Stimulated activated CD8-positive, alpha-beta memory T cell treated with anti-CD3 and anti-CD28 coated beads, Interleukin-4, amount 100 ng/mL, for 4 hours (primary cell): ENCODE measurements at places on chromosomes 4 and X.

GRCh38 chr4:16418814-16419213 lies 192.5 kb upstream of the TAPT1 start:
- DNase-seq, result no peak

DNA sequence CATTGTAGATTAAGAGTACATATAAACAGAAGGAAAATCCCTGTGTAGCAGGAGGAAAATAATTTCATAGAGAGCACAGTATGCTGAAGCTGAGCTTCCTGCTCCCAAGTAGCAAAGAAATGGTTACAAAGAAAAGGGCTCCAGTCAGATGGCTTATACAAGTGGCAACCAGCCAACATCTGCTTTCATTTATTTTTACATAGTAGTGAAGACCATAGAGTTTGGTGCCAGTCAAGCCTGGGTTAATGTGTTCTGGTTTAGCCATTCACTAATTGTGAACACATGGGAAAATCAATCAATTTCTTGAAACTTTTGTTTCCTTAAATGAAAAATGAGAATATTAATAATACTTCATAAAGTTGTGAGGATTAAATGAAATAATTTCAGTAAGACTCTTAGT lies 111.3 kb upstream of the ELOVL6 start:
- no peak for DNase-seq

DNA sequence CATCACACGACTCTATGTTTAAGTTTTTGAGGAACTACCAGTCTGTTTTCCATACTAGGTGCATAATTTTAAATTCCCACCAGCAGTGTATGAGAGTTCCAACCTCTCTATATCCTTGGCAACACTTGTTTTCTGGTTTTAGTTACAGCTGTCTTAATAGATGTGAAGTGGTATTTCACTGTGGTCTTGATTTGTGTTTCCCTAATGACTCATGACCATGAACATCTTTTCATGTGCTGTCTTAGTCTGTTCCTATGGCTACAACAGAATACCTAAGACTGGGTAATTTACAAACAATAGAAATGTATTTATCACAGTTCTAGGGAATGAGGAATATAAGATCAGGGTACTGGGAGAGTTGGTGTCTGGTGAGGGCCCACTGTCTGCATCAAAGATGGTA lies 51.5 kb upstream of the GPR78 start:
- DNase-seq, result no peak

DNA sequence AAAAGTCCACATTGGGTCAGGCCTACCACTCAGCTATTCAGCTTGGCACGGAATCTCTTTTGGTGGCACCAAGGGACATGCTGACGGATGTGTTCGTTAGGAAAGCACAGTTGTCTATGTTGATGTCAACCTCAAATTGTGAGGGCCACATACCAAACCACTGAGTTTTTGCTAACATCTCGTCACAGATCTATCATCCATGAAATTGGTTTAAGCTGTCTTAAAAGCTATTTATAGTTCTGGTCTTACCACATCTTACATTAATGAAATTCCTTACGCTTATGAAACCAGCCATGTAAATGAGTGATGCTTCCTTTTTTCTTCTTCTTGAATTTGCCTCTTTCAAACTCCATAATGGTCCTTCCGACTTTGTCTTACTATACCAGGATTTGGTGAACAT lies 101.5 kb downstream of the MGST2 start:
- no peak for DNase-seq

DNA sequence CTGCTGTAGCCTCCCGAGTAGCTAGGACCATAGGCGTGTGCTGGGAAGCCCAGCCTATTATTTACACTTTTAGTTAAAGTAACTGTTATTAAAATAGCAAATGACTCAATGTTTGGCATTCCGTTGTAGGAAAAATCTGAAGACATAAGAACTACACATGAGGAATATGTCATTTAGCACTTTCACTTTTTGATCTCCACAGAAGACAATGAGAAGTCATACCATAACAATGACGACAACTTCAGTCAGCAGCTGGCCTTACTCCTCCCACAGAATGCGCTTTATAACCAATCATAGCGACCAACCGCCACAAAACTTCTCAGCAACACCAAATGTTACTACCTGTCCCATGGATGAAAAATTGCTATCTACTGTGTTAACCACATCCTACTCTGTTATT lies 6.7 kb downstream of the GPR34 start:
- no peak for DNase-seq

DNA sequence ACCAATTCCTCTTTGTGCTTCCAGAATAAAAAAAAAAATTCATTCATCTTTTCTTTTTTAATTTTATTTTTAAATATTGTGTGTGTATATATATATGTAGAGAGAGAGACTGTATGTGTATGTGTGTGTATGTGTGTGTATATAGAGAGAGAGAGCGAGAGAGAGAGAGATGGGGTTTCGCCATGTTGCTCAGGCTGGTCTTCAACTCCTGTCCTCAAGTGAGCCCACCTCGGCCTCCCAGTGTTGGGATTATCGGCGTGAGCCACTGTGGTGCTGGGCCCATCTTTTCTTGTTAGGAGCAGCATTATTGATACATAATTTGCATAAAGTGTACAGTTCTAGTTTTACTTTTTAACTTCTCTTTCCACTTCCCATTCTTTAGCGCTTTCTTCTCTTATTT lies 33.6 kb downstream of the KDM6A start:
- no peak for DNase-seq

GRCh38 chr4:78845472-78845871 lies 69.3 kb downstream of the BMP2K start:
- no peak for DNase-seq

- no peak for DNase-seq
Observed at GRCh38 chr4:24007860-24008261, 118.0 kb upstream of the PPARGC1A start.

- DNase-seq, result no peak
Observed at GRCh38 chrX:110268886-110269285, 49.0 kb downstream of the AMMECR1 start.

GRCh38 chr4:86496094-86497080 lies 97.7 kb upstream of the PTPN13 start:
- no peak for DNase-seq

DNA sequence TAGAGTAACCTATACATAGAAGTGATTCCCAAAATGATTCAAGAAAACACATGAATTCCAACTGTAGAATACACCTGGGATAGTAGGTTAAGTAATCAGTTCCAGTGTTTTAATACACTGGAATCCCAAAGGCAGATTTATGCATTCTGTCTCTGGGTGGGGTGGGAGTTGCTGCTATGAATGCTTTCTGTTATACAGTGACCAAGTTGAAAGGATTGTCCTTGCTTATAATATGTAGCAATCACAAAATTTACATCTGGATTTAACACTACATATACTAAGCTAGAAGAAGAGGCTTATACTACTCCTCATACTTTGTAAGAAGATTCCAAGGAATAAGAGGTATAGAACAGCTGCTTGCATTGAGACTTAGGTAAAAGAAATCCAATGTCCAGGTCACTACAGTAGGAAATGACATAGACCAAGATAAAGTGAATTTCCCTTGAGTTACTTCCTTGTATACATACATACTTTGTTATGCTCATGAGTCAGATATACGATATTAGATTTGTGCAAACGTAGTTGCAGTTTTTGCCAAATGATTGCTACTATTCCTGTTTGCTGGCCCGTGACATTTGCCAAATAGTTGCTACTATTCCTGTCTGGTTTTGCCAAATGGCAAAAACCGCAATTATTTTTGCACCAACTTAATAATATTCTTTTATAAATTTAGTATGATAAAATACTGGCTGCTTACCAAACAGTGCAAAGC lies 210.5 kb upstream of the DIAPH2 start:
- no peak for DNase-seq

DNA sequence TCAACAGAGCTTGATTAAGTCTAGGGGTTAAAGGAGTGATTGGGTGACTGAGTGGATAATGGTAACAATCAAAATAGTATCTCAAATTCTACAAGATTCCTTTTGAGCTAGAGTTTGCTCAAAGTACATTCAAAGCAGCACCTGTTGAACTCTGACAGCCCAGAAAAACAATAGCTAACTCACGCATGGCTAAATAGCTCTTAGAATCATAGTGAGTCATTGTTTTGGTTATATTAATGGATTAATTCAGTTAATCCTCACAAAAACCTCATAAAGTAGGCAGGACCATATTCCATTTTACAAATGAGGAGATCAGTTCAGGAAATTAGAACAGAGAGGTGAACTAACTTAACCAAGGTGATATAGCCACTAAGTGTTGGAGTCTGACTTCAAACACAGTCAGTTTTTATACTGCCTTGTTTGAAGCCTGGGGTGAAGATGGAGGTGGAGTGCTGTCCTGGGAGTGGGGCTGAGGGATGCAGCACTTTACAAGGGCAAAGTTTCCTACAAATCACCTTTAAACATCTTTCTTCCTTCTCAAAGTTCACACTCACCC lies 35.9 kb upstream of the PPM1K start:
- DNase-seq, result no peak

DNA sequence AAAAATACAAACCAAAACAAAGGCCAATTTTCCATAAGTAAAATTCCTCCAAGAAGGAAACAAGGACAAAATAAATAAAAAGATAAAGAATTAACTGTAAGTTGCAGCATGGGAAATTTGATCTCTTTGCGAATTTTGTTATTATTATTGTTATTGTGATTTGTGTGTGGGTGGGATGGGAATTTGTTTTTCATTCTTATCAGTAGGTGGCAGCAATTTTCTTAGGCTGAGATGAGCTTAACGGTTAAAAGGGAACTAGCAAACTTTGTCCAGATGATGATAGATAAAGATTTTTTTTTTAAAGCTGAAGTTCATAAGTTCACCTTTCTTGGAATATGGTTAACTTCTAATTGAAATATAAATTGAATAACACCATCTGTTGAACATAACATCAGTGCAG lies 83.2 kb upstream of the IL1RAPL2 start:
- DNase-seq, result no peak

- no peak for DNase-seq
Observed at GRCh38 chr4:8201321-8201781, 2.3 kb downstream of the SH3TC1 start.

- no peak for DNase-seq
Observed at GRCh38 chr4:70754990-70755688, 33.4 kb downstream of the RUFY3 start.

- DNase-seq, result no peak
Observed at GRCh38 chr4:148057516-148057915, 325.6 kb downstream of the ARHGAP10 start.

GRCh38 chr4:115323106-115323707 lies 209.8 kb upstream of the NDST4 start:
- no peak for DNase-seq

DNA sequence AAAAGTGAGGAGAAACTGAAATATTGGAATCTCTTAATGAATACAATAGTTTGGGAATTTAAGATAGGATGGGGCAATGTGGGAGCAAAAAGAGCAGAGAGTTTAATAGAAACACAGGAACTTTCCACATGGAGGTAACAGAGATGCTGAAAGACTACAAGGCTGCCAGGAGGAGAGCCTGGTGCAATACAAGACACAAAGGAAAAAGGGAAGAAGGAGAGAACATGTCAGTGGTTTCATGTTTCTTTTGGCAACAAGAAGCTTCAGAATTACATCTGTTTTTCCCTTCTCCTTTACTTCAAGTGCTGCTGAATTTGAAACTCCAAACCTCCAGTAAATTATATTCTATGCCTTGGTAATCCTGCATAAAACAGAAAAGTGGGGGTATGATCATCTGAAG lies 474.3 kb downstream of the FAT4 start:
- no peak for DNase-seq

DNA sequence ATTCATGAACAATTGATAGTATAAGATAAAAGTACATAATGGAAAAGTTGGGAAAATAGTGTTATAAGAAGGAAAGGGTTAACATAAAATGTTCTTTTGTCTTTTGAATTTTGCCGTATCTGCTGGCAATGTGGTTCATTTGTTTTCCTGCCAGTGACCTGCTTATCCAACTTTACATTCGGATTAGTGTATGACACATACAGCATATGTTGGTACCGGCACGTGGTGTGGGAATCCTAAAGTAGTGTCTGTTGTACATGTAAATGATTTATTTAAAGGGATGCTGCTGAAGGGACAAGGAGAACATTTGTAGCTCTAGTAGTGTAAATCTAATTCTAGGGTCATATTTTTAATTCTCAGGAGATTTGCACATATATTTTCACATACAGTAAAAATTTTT lies 11.5 kb downstream of the RAB9A start:
- DNase-seq, result no peak

- no peak for DNase-seq
Observed at GRCh38 chr4:163732473-163732872, 238.0 kb downstream of the TMA16 start.

GRCh38 chrX:2679534-2680485 lies 11.3 kb upstream of the CD99 start:
- DNase-seq, result no peak

GRCh38 chrX:138788771-138789170 lies 77.3 kb upstream of the FGF13 start:
- DNase-seq, result no peak

DNA sequence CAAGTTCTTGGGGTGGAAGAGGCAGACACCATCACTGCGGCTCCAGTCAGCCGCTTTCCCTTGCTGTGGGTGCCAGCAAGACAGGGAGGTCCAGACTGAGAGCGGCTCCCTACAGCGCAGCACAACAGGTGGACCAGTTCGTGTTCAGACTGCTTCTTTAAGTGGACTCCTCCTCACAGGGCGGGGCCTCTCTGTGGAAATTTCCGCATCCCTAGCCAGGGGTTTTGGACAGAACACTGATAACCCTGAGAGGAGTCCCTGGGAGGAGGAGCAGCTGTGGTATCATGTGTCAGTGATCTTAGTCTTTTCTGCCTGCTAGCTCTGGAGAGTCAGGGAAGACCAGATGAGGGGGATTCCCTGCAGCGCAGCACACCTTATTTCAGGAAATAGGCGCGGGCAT lies 48.5 kb downstream of the MAGEC2 start:
- no peak for DNase-seq

DNA sequence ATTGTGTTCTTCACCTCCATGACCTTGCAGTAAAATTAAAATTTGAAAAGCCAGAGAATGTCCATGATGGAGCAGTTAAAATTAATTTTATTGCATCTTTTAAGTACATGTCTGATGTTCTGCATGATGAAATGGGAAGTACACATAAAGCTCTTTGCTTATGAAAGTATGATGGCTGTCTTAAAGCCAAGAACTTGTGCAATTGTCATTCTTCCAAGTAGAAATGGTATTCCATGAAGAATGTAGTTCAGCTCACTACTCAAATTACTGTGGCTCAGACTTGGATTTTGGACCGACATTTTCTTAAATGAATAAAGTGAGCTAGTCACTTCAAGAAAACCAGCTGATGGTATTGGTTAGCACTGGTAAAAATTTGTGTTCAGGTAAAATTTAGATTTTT lies 161.7 kb upstream of the CXCL13 start:
- no peak for DNase-seq
